ENCODE measurements at places on chromosomes 4 and X.

- DNase-seq, result no peak
Measured at GRCh38 chr4:16431866-16432265, 205.6 kb upstream of the TAPT1 start.

- DNase-seq, result no peak
Measured at GRCh38 chr4:68123525-68123924, 6.1 kb downstream of the TMPRSS11F start.

- DNase-seq, result no peak
Measured at GRCh38 chr4:28287831-28288233, 1427.2 kb downstream of the STIM2 start.

DNA sequence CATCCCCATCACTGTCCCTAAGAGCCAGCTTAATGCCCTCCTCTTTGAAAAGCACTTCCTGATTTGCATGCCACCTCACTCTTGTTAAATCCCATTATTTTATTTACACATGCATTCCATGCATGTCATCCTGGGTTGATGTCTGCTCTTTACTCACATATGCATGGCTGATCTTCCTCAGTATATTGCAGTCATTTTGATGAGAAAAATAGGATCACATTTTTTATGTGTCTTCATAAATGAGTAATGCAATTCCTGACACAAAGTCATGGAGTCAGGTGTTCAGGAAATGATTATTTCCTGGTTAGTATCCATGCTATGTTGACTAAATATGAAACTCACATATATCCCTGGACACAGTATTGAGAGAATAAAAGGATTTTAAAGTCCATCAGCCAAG is 204.7 kb downstream of the SLIT2 start:
- DNase-seq, result no peak

DNA sequence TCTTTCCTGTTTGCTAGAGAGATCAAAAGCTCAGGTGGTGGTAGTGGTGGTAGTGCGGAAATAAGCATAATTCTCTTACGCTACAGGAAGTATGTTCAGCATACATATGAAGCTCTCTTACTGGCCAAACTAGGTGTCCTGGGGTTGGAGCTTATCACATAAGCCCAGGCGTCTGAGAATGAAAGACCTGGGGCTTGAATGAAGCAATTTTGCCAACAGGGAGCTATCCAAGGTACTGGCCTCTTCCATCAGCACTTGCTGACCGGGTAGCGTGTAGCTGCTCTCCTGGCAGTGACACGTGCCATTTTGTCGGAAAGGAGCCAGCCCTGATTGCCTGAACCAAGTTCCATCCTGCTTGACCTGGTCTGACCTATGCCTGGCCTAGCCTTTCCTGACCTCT is 65.9 kb upstream of the HPF1 start:
- DNase-seq, result no peak

Measured in anterior cingulate cortex (tissue), 58 donors.